ENCODE measurements at places on chromosomes 1 and 21.

GRCh38 chr21:25179116-25179515 is 428.2 kb downstream of the MRPL39 start:
- no peak for DNase-seq

DNA sequence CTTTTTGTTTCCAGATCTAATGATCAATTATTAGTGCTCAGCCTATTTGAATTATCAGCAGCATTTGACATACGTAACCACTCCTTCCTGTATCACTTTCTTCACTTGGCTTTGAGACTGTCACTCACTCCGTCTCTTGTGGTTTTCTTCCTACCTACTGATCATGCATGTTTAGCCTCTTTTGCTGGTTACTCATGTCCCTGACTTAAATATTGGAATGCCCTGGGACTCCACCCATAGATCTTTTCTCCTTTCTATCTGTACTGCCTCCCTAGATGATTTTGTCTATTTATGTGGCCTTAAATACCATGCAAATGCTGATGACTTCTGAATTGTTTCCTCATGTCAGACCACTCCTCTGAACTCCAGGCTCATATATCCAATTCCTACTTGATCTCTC is 57.7 kb upstream of the PDE4B start:
- no peak for DNase-seq

DNA sequence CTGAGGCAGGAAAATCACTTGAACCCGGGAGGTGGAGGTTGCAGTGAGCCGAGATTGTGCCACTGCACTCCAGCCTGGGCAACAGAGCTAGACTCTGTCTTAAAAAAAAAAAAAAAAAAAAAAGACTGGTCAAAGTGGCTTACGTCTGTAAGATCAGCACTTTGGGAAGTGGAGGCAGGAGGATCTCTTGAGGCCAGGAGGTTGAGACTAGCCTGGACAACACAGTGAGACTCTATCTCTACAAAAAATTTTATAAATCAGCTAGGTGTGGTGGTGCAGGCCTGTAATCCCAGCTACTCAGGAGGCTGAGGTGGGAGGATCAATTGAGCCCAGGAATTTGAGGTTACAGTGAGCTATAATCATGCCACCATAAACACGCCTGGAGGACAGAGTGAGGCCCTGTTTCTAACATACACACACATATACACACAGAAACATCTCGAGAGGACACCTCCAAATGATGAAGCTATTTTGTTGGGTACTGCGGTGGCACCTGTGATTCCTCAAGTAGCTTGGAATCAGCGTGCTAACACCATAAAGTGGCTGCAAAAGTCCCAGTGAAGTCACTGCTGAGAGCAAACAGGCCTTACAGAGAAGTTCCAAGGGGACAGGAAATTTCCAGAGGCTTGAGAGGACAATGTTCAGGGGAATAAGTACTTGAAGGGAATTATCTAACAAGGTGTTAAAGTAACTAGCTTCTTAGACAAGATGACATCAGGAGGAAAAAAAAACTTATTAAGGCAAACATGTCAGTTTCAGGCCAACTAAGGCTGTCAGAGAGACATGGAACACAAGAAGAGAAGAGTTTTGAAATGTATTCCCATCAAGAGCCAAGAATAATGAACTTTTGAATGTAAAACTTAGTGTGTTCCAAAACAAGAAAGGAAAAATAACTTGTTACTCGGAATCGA is 1.3 kb downstream of the NADK start:
- DNase-seq, result no peak

DNA sequence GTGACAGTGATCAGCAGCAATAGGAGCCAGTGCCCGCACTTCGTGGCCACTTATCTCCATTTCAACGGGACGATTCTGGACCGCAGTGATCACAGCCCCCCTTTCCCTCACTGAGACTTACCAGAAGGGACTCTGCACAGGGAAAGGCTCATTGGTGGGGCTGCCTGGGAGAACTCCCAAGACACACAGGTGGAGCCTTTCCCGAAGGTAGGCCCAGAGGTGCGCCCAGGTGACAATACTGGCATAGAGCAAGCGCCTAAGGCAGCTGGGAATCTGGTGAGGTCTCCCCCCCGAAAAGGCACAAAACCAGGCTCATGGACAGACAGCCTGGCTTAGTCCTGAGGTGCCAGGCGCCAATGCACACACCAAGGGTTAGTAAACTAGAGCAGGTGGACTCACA is 318.9 kb downstream of the AJAP1 start:
- DNase-seq, result no peak

DNA sequence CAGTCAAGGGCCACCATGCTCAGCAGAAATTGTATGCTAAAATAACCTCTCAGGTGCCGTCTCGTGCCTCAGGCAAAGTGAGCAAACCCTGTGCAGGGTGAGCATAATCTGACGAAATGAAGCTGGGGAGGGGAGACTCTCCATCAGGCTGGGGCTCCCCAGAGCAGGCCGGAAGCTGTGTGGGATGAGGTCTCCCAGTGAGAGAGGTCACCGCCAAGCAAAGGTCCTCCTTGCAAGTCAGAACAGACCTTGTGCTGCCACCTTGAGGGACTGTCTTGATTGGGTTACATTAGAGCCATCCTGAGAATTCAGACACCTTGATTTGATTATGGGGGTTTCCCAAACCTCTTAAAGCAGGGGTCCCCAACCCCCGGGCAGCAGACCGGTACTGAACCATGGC is 64.2 kb downstream of the ZNF684 start:
- DNase-seq, result no peak

DNA sequence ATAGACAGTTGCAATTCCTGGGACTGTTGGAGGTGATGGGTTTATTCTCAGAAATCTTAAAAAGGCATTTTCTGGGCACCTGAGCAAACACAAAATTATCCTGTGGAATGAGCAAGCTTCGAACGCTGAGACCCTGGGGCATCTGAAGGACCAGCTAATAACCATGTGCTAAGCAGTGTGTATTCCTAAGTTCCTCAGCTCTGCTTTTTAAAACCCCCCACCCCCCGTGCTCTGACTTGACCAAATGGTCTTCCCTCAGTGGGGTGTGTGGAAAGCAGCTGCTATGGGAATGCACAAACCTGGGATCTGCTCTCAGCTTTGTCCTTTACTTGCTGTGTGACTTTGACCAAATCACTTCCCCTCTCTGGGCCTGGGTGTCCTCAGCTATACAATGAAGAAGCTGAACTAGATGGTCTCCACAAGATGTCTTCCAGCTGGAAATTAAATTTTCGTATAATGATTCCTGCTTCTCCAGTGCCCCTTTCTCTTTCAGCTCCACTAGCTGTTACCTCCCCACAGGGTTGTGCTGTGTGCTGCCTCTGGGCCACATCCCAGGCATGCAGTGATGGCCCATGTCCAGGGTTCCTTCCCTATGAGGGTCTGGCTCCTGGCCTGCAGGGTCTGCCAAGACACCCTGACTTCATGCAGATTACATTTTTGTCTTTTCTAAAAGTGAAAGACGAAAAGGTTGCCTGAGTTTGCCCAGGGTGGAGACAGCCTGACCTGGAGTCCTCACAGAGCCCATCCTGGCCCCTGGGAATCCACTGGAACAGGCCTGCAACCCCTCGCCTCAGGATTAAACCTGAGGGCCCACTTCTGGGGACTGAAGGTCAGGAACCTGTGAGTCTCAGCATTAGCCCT is 14.9 kb upstream of the CD247 start:
- no peak for DNase-seq

DNA sequence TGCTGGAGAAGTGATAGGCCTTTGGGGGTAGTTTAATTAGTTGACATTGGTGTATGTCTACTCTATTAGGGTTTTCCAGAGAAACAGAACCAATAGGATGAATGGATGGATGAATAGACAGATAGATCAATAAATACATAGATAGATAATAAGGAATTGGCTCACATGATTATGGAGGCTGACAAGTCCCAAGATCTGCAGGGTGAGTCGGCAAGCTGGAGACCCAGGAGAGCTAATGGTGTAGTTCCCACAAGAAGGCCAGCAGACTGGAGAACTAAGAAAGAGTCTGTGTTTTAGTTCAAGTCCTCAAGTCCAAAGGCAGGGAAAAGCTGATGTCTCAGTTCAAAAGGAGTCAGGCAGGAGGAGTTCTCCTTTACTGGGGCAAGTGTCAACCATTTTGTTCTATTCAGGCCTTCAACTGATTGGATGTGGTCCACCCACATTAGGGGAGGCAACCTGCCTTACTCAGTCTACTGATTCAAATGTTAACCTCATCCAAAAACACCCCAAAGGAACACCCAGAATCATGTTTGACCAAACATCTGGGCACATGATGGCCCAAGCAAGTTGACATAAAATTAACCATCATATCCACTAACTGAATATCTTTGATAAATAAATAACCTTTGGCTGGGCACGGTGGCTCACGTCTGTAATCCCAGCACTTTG is 4.5 kb upstream of the SDE2 start:
- DNase-seq, result no peak

DNA sequence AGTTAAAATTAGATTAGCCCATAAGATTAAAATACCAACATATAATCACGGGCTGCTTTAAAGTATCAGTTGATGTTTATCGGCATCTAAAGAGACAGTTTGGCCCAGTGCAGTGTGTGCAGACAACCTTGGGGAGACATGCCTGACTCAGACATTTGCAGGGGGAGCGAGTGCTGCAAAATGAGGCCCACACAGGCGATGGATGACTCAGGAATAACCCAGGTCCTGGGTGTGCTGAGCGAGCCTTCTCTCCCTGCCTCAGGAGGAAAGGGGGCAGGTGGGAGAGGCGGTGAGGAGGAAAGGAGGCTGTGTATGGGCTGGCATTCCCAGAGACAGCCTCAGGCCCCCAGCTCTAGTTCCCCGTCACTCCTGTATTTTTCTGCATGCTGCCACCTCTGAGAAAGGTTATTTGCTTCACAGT is 9.0 kb downstream of the SLC9A1 start:
- DNase-seq, result no peak

DNA sequence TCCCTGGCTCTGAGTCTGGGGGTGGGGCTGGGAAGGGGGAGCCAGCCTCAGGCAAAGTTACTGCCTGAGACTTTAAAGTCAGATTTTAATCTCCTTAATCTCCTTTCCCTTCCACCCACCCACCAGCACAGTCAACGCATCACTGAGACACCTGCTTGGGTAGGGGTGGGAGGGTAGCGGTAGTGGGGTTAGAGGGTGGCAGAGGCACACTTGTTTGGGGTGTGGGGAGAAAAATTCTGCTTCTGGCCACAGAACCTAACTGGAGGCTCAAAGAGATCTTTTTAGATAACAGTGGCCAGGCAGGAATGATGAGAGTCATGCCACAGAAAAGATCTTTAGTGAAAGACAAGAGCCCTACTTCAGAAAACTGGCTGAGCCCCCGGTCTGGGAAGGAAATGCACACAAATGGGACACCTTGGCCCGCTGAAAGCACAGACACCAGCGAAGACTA is 44.1 kb downstream of the CD247 start:
- DNase-seq, result no peak

- DNase-seq, result no peak
Observed at GRCh38 chr21:25963181-25963580, 207.4 kb downstream of the APP start.

- no peak for DNase-seq
Observed at GRCh38 chr1:193340331-193340730, 153.9 kb upstream of the B3GALT2 start.

- no peak for DNase-seq
Observed at GRCh38 chr1:111647736-111648135, 28.1 kb downstream of the RAP1A start.

- DNase-seq, result no peak
Observed at GRCh38 chr1:167562702-167563101, 9.1 kb upstream of the CREG1 start.

DNA sequence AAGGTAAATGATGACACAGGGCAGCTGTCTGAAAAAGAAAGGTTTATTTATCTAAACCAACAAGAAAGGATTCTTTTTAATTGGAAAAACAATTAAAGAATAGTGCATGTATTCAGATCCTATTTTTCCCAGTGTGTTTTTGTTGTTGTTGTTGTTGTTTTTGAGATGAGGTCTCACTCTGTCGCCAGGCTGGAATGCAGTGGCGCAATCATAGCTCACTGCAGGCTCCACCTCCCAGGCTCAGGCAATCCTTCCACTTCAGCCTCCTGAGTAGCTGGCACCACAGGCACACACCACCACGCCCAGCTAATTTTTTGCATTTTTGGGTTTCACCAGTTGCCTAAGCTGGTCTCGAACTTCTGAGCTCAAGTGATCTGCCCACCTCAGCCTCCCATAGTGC is 22.1 kb downstream of the NEK2 start:
- DNase-seq, result no peak

DNA sequence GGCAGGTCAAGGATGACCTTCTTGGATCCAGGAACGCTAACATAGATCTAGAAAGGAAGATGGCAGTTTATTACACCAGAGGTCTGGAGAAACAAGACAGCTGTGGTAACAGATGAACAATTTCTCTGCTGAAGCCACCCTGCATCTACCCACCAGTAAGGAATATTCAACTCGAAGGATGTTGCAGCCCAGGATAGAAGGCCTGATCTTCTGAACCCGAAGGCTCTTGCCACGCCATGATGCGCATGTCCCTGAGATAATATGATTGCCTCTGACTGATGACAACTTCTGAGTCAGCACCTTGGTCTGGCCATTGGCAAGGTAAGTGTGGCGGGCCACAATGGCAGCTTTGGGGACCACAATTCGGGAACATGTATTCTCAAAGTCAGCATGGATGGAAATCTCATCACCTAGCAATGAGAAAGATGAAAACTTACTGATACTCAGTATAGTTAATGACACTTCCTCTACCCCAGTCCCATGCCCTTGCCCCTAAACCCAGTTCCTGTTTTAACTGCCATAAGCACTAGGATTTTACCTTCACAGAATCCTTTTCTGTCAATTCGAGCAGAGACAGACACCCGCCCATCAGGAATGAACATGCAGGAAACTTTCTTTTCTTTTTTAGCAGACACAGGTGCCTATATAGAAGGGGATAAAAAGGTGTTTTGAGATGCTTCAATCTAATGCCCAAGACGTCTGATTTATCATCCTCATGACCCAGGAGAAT is 1.8 kb downstream of the TXNIP start:
- no peak for DNase-seq

GRCh38 chr1:84669831-84670230 is 20.4 kb downstream of the SSX2IP start:
- no peak for DNase-seq

DNA sequence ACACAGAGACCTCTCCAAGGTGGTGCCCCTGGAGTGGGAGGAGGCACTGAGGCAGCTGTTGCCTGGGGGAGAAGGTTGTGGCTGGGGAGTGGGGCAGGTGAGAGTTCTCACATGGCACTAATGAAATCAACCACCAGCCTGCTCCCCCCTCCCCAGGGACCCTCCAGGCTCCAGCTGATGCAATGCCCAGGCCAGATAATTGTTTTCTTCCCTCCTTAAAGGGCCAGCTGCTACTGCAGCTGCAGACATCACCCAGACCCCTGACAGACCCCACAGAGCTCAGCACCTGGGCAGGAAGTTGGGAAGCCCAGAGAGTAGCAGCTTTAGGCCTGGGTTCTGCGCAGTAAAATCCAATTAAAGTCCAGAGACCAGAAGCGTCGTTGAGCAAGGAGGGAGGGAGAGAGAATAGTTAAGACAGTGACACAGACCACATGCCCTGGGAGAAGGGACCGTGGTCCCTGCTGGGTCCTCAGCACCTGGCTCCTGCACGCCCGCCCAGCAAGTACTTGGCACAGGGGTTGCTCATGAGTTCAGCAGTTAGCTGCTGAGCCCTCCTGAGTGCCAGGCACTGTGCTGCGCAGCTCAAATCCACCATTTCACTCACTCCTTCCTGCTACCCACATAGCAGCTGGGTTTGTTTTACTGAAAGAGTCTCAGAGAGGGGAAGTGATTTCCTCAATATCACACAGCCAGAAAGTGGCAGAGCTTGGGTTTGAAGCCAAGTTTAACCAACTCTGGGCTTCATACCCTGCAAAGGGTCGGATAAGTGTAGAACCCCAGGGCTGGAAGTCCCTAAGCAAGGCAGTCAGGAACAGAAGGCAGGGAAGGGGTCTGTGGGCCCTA is 1.9 kb downstream of the RIMS3 start:
- no peak for DNase-seq

- no peak for DNase-seq
Observed at GRCh38 chr1:215567491-215568298, 591 bp downstream of the KCTD3 start.
